LoVo (cell line): ENCODE measurements at places on chromosomes 3 and 15.

DNA sequence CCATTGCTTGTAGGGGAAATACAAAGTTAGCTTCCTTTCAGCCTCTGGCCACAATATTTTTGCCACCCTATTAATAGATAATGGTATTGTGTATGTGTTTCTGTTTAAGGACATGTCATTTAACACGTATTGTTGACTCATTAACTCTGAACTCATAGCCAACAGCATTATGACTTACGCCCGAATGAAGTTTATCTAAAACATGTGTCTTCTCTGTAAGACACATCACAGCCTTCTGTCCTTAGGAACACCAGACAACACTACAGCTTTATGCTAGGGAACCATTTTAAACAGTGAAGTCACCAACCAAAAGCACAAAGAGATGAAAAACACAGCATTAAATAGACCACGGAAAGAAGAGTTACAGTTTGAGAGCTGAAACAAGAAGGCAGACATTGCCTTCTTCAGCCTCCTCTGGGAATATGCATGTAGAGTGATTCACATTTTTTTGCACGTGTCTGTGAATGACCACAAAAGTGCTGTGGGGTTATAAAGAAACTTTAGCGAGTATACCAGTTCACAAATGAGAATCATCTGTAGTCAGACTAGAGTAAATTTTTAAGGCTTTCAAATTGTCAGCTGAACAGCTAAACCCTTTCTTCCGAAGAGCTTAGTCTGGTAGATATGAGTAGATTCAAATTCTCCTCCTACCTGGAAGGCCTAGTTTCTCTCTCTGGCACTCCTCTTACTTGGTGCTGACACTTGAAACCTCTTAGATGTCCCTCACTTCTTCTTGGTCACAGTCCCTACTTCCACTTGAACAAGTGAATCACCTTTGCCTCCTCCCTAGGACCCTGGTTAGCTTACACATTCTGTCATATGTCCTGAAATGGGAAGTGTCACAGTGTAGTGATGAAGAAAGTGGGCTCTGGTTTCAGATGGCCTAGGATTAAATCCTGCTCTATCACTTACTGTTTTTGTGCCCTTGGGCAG lies 32.2 kb downstream of the MCTP2 start:
- no peak for DNase-seq

- no peak for DNase-seq
Measured at GRCh38 chr15:63892794-63893441, 59.2 kb upstream of the HERC1 start.

GRCh38 chr3:171013822-171014748 lies 12.4 kb downstream of the SLC2A2 start:
- no peak for DNase-seq

GRCh38 chr15:40046721-40047414 lies 7.9 kb upstream of the SRP14 start:
- no peak for DNase-seq

DNA sequence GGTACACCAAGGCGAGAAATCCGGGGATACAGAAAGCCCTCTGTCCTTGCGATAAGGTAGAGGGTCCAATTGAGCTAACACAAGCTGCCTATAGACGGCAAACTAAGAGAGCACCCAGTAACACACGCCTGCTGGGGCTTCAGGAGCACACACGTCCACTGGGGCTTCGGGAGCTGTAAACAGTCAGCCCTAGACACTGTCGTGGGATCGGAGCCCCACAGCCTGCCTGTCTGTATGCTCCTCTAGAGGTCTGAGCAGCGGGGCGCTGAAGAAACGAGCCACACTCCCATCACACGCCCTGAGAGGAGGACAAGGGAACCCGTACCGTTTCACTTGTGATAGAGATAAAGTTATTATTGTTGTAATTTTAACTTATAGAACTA lies 486 bp downstream of the SAMMSON start:
- DNase-seq: no peak

- DNase-seq: peak; percentile 61
Measured at GRCh38 chr3:29280404-29281093, at the start of gene RBMS3. RBMS3 (plus strand) TSS chr3:29281071.

DNA sequence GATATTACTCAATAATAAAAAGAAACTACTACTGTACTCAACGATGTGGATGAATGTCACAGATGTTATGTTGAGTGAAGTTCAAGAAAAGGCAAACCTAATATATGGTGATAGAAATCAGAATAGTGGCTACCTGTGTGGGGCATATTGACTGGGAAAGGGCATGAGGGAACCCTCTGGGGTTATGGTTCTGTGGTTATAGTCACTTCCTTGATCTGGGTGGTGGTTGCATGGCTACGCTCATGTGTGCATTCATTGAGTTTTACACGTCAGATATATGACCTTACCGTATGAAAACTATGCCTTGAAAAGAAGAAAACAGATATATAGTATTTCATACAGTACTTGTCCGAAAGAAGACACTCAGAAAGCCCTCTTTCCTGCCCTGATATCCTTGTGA lies 331.0 kb upstream of the LRRFIP2 start:
- no peak for DNase-seq

DNA sequence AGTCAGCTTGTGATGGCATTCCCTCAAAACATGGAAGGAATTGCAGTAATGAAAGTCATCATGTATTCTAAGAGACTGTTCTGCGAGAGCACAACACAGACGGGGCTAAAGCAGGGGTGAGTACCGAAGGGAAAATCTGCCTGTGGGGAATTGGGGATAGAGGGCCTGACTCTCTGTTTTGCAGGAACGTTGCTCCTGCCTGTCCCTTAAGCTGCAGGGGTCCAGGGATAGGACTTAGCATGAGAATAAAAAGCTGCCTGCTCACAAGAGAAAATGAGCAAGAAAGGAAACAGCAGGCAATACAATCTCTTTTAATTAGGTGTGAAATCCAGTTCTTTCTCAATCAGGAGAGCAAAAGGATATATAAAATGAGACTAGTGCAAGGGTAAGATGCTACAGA lies 62.2 kb downstream of the TIGIT start:
- DNase-seq: no peak

DNA sequence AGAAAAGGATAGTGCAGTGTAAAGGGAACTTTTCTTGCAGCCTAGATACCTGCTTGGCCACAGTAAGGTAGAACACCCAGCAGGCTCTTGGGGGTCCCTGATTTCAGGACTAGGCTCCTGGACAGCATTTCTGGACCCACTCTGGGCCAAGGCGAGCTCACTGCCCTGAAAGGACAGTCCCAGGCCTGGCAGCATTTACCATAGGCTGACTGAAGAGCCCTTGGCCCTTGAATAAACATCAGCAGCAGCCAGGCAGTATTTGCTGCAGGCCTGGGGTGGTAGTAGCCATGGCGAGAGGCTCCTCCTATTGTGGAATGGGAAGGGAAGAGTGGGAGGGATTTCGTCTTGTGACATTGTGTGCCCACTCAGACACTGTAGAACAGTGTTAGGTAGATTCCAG lies 529.2 kb downstream of the TUSC7 start:
- no peak for DNase-seq
